ENCODE measurements at places on chromosomes 13 and 19. TPM values are rescaled to one million over a fixed set of nuclear protein-coding genes. Genes with fewer than 3 reads are reported as not detected.

The C19orf81 gene
- not detected for total RNA-seq

The GADD45GIP1 gene
- 34.4 TPM for total RNA-seq

The PCSK4 gene
- total RNA-seq, result 5.5 TPM

GRCh38 chr13:23212671-23213070 is 31.9 kb downstream of the SGCG start:
- no peaks in the 10 kb centered on the region for H3K4me1 ChIP-seq
- no peak for DNase-seq
- no peaks in the 10 kb centered on the region for H3K36me3 ChIP-seq
- no peak overlapping the region for H3K27ac ChIP-seq
- H3K4me3 ChIP-seq, result no peak overlapping the region

DNA sequence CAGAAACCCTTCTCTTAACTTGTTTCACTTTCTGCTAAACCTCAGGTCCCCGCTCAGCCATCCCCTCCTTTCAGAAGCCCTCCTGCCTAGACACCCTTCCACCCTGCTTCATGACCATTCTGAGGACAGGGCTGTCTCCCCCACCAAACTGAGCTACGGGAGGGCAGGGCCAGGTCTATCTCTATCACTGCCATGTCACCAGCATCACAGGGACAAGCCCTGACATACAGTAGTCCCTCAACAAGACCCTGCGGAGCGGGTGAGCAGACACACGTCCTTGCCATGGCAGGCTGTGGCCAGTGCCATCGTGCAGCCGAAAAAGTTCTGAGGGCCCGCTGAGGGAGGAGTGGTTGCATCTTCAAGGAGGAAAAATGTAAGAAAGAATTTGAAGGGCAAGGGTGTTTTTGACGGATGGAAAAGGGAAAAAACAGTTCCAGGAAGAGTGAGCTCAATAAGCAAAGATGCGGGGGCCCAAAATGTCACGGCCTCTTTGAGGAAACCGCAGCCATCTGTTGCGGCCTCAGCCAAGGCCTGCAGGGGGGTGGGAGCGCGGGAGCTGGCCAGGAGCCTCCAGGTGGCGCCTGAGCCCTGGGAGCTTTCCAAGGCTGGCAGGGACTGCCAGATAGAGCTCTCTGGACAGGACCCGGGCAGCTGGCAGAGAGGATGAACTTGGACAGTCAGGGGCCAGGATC is 8.1 kb downstream of the PTGIR start:
- peaks cover 6% of the 10 kb centered on the region for H3K4me1 ChIP-seq
- H3K27me3 ChIP-seq, result no peaks in the 10 kb centered on the region
- H3K36me3 ChIP-seq, result no peaks in the 10 kb centered on the region

DNA sequence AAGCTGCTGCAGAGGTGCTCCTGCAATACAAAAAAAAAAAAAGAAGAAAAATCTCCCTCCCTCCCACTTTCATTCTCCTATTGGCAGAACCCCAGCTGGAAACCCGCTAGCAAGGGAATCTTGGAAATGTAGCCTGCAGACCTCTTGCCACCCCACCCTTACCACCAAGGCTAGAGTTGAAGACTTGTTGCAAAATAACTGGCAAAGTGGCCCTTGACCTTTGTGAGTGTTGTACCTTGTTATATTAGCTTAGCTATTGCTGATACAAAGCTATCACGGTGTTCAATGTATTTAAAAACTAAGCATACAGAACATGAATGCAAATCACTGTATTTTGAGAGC is 57.5 kb upstream of the KCTD4 start:
- H3K4me3 ChIP-seq, result no peak overlapping the region
- H3K27ac ChIP-seq, result no peak overlapping the region

- H3K4me3 ChIP-seq, result no peak overlapping the region
- H3K4me1 ChIP-seq, result no peaks in the 10 kb centered on the region
- H3K27me3 ChIP-seq, result no peaks in the 10 kb centered on the region
These were observed 60.4 kb downstream of the ADGRE1 start for GRCh38 chr19:6947745-6948144.

GRCh38 chr19:31119951-31120690 is 229.1 kb downstream of the TSHZ3 start:
- H3K36me3 ChIP-seq, result no peaks in the 10 kb centered on the region
- no peaks in the 10 kb centered on the region for H3K4me1 ChIP-seq
- no peak overlapping the region for H3K27ac ChIP-seq

- H3K27me3 ChIP-seq, result peaks cover 93% of the 10 kb centered on the region
- no peak overlapping the region for H3K27ac ChIP-seq
- no peaks in the 10 kb centered on the region for H3K36me3 ChIP-seq
- peaks cover 13% of the 10 kb centered on the region for H3K4me1 ChIP-seq
- peak overlapping the region; percentile 56 for H3K4me3 ChIP-seq
These were observed 757 bp downstream of the FBN3 start for GRCh38 chr19:8148410-8149260.

Data from esophagus squamous epithelium (tissue), 5 donors.